Stimulated activated memory B cell treated with anti-CD40 and anti-IgM and Interleukin-4, amounts not matched to agents 10 μg/mL and 1 μg/mL and 100 μg/mL, for 72 hours (primary cell): ENCODE measurements at places on chromosomes 5 and 9.

GRCh38 chr9:128113526-128114325, 13.8 kb downstream of the PTGES2 start:
- ATAC-seq: no peak

- ATAC-seq: no peak
Observed at GRCh38 chr5:167271511-167271910, 1019.9 kb upstream of the WWC1 start.

DNA sequence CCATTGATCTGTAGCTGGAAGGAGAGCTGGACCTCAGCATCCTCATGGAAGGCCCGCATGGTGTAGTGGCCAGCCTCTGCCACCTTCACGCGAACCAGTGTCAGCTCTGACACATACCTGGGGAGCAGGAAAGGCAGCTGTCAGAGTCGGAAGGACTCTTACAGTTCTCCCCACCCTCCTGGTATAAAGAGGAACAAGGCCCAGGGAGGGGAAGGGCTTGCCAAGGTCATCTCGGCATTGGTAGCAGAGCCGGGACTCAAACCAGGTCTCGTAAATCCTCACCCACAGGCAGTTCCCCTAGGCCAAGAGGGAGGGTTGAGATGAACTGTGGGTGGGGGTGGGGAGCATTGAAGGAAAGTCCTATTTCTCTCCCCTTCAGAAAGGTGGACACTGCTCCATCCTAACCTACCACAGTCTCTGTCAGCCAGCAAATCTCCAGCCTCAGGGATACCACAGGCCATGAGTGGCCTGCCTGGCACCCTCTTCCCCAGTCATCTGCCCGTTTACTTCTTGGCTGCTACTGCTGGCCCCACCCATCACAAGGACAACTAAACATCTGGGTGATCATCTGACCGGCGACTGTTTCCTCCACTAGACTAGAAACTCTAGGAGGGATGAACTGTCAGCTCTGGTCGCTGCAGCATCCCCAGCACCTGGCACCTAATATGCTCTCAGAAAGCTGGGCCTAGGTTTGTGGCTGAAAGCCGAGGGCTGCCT, 23.5 kb downstream of the PDGFRB start:
- ATAC-seq: peak; percentile 2

DNA sequence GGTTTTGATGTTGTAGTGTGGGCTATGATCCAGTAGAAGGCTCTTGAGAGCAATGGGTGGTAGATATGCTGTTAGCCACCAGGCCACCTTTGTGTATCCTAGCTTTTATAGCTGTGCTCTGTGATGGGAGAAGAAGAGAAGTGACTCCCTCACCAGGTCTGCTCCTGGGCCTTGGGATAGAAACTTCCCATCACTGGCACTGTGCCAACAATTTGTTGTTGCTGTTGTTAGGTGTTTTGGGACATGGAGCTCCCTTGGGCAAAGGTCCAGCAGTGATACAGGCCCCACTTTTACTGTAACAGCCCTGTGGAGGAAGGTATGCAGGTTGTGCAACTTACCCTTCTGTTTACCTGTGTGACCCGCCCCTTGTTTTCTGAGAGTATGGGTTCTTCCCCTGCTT, 570.9 kb upstream of the GRIN3A start:
- ATAC-seq: no peak

DNA sequence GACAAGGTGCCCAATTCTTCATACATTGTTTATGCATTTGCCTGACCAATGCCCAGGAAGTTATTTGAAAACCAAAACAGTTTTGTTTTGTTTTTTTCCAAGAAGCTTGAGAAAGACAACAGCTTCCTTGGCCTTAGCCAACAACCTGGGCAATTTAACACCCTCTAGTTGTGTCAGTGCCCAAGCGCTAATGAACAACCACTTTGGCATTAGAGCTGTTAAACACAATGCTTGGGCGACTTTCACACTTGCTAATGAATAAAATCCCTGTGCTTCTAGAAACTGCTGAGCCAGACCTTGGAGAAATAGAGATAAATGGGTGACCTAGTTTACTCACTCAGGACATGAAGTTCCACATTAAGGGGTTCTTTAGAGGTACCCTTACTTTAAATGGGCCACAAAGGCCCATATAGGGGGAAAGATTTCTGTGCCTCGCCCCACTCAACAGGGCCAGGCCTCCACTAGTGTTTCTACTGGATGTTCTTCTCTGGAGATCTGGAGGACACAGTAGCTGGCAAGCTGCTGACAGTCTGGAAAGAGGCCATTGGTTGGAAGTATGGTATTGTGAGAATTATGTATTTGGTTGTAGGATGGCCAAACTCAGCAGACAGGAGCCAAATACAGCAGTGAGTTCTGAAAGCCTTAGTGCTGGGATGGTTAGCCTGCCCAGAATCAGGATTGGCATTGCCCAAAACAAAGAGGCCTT, 179.8 kb downstream of the DOCK8 start:
- no peak for ATAC-seq

DNA sequence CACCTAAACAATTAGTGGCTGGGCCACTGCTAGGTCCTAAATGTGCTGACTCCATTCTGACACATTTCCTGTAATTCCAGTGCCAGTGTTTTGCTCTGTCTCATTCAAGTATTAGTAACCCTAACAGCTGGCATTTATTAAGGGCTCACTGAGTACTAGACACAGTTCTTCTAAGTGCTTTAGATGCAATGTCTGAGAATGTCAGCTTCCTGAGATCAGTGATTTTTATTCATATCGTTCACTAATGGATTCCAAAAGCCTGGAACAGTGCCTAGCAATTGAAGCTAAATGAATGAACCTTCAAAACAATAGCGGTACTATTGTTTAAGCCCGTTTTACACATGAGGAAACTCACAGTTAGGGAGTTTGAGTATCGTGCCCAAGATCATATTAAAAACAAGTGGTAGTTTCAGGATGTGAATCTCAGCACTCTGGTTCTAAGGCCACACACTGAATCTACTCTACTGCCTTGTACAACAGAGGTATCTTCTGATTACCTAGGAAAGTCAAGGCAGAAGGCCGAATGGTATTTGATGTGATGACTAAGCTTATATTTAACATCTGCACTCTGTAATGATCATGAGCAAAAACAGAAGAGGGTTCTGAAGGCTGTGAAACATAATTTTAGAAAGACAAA, 304.0 kb downstream of the PJA2 start:
- ATAC-seq: no peak

DNA sequence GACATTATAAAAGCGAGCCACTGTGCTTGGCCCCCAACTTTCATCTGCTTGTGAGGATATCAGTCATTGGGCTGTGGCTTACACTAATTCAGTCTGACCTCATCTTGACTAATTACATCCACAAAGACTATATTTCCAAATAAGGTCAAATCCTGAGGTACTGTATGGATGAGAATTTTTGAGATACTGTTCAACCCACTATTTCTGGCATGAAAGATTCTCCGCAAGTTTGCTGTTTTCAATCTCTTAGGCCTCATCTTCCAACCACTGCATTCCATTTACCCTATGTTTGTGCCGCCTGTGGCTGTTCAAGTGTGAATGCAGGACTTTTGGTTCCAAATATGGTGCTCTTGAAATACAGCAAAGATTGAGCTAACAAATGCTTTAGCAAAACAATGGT, 400.9 kb upstream of the SGCD start:
- ATAC-seq: no peak

DNA sequence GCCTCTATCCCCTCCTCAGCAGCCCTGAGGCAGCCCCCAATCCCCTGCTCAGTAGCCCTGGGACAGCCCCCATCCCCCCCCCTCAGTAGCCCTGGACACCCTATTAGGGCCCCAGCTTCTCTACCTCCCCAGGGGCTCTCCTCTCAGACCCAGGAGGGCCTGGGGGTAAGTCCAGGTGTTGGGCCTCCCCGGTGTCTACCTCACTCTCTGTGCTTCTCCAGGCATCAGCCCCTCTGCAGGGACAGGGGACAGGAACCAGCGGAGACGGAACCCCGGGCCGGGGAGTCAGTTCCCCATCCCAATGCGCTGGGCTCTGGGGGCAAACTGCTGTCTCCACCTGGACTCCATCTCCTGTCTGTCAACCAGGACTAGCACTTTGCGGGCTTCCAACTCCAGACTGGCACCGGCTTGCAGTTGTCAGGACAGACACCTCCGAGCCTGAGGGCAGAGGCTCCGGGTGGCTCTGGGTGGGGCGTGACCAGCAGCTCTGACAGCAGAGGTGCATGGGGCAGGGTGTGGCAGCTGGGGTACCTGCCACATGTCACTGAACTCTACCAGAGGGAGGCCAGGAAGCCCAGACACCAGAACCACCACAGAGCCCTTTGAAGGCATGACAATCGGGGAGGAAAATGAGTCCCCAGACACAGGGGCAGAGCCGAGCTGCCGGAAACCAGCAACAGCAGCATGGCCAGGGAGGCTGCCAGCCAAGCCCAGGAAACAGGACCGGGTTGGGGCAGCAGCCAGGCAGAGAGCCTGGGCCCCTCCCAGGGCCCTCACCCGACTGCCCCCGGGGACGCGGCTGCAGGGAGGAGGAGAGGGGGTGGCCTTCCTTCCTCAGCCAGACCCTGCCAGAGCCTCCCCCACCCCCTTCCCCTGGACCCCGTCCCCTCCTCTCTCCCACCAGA, 17.7 kb upstream of the UBAC1 start:
- peak; percentile 37 for ATAC-seq

DNA sequence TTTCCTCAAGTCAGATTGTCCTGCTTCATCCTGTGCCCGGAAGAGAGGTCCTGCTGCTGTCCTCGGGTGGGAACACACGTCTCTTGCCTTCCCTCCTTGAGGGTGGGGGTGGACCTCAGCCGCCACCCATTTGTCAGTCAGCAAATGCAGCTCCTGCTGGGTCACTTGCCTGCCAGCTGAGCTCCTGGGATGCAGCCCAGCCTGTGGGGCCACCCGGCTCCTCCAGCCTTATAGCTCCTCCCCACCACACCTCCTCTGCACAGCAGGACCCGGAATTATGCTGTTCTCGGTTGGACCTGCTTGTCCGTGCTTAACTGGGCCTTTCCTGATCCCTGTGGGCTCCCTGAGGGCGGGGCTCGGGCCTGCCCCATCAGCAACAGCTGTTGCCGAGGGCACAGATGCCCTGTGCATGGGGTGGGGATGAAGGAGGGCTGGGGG, 52.7 kb downstream of the RXRA start:
- no peak for ATAC-seq

- ATAC-seq: no peak
Observed at GRCh38 chr5:133063965-133064364, 12.2 kb downstream of the HSPA4 start.

DNA sequence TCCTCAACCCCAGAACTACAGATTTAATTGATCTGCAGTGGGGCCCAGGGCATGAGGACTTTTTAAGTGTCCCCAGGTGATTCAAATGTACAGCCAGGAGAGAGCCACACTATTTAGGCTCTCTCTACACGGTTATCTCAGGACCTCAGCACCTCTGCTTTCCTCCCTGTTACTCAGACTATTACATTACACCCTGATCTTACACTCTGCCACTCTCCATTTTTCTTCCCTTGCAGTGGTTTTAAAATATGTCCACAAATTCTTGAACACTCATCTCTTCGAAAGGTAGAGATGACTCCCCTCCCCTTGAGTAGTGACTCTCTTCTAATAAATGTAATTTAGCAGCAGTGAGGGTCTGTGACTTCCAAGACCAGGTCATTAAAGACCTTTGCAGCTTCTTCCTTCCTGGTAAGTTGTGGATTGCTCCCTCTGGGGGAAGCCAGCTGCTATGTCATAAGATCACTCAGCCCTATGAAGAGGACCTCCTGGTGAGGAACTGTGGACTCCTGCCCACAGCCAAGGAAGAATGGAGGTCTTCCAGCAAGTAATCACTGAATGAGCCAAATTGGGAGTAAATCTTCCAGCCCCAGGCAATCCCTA, 87.5 kb upstream of the SSBP2 start:
- peak; percentile 43 for ATAC-seq

DNA sequence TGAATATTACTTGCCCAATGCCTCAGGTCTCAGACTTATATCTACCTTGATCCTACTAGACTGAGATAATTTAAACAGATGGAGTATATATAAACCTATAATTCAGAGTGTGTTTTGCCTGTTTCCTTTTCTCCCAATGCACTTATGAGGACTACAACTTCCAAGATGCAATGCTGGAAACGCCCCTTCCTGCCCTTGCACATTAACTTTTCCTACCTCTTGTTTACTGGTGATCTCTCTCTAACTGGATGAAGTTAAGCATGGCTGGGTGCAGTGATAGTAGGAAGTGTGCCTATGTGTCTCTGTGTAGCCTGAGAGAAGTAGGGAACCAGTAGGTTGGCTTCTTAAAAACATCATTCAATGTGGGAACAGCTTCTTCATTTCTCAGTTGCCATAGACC, 115.2 kb downstream of the SVEP1 start:
- ATAC-seq: peak; percentile 41
